Right ventricle myocardium inferior (tissue), 1 donor: ENCODE measurements at places on chromosomes 5 and 9. TPM values are rescaled to one million over a fixed set of nuclear protein-coding genes. Genes with fewer than 3 reads are reported as not detected.

GRCh38 chr5:172166030-172166826 lies 21.8 kb downstream of the STK10 start:
- peak; percentile 6 for DNase-seq

- DNase-seq = no peak
Observed at GRCh38 chr5:73962801-73963425, 336.9 kb downstream of the ARHGEF28 start.

- no peak for DNase-seq
Observed at GRCh38 chr9:2026220-2026997, 11.3 kb downstream of the SMARCA2 start.

GRCh38 chr5:140632366-140633020 lies 482 bp downstream of the CD14 start:
- DNase-seq = peak; percentile 85

DNA sequence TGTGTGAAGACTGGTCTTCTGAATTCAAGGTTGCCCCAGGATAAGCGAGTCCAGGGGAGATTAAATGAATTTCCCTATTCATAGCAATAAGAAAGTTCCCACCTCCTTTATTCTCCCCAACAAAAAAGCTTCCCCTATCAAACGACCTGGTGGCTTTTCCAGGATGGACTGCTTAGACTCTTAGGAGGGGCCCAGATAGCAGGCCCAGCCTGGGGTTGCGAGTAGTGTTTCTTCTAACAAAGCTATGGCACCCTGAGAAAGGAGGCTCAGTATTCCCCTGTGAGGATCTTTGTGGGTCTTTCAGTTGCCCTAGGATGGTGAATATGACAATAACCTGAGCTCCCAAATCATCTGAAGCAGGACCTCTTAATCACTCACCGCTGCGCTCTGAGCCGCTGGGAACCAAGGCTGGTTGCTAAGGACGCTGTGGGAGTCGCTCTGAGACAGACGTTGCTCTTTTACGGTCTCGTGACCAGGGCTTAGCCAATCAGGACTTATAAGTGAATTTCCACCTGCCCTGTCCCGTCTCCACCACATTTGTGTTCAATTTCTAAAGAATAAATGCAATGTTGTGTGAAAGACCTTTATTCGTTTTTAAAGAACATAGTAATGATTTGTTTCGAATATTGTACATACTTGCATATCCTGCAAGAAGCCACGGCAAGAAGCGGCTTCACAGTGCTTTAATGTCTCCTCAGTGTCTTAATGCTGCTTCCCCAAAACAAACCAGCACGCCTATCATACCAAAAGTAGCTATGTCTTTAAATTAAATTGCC lies at the start of gene TMEM232:
Gene TMEM232 (minus strand): TSS at position 423 of the 776 bp plus-strand sequence. CDS start 59,319 bp downstream, outside the sequence.
- DNase-seq = peak; percentile 78

- DNase-seq = no peak
Observed at GRCh38 chr9:124122321-124122720, 110.8 kb downstream of the LHX2 start.

DNA sequence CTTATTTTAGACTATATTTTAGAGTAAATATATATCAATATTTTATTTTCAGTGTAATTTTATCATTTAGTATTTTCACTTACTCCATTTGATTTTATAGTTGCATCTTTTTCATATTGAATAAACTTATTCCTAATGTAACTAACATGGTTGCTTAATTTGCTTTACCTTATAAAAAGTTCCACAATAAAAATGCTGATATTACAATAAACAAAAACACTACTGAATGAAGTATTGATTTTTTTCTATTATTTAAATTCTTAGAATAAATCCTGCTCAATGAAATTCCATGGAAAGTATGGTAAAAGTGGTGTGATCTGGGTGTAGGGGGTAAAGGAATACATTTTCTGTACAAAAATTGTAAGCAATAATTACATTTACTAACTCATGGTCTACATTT lies 2074.9 kb upstream of the C9orf72 start:
- no peak for DNase-seq

MARCHF3 gene
- 30.1 TPM for total RNA-seq
